Smooth muscle cell of bladder (primary cell): ENCODE measurements at places on chromosomes 12 and 14. TPM values are rescaled to one million over a fixed set of nuclear protein-coding genes. Genes with fewer than 3 reads are reported as not detected.

Gene KRT80
- total RNA-seq: under 0.01 TPM in 2 replicates

Gene KRT85
- not detected in 2 replicates for total RNA-seq

Gene ADCY4
- total RNA-seq: 3.4 and 5.3 TPM in 2 replicates

Gene TC2N
- total RNA-seq: 0.28 and 0.65 TPM in 2 replicates

Gene SMAGP
- total RNA-seq: 2.0 and 2.6 TPM in 2 replicates

Gene TEAD4
- total RNA-seq: 6.0 and 6.5 TPM in 2 replicates

Gene MSI1
- not detected in 2 replicates for total RNA-seq

Gene KRT73
- total RNA-seq: not detected in 2 replicates

Gene RNASE7
- not detected in 2 replicates for total RNA-seq

Gene OVCH1
- total RNA-seq: 0.09 and 0.14 TPM in 2 replicates

Gene FGD6
- total RNA-seq: 3.6 and 6.2 TPM in 2 replicates

Gene RASSF9
- 0.85 and 1.3 TPM in 2 replicates for total RNA-seq

Gene NKX2-1
- total RNA-seq: not detected in 2 replicates

Gene CCDC196
- not detected in 2 replicates for total RNA-seq

Gene NAA30
- 11.0 and 12.1 TPM in 2 replicates for total RNA-seq
